Astrocyte (in vitro differentiated cells and primary cell): ENCODE measurements at places on chromosomes 4 and X.

- no peaks in the 10 kb centered on the region for H3K36me3 ChIP-seq
- H3K4me3 ChIP-seq = no peak overlapping the region
- H3K4me1 ChIP-seq = peaks cover 9% of the 10 kb centered on the region
- no peaks in the 10 kb centered on the region for H3K27me3 ChIP-seq
These were observed 119.3 kb downstream of the LDB2 start for GRCh38 chr4:16779028-16779675.

DNA sequence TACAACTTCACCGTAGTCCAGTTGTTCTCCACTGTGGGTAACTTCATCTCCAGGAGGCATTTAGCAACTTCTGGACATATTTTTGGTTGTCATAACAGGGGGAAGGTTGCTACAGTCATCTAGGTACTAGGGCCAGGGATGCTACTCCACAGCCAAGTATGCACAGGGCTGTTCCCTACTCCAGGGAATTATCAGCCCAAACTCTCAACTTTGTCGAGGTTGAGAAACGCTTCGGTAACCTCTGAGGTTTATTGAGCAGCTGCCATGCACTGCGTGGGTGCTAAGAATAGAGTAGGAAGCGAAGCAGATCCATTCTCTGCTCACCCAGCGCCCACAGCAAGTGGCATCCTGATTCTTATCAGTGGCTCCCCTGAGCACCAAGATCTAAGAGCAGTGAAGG lies 8.2 kb downstream of the FGFBP1 start:
- no peaks in the 10 kb centered on the region for H3K27me3 ChIP-seq
- H3K36me3 ChIP-seq = no peaks in the 10 kb centered on the region
- H3K4me3 ChIP-seq = no peak overlapping the region
- no peaks in the 10 kb centered on the region for H3K4me1 ChIP-seq

DNA sequence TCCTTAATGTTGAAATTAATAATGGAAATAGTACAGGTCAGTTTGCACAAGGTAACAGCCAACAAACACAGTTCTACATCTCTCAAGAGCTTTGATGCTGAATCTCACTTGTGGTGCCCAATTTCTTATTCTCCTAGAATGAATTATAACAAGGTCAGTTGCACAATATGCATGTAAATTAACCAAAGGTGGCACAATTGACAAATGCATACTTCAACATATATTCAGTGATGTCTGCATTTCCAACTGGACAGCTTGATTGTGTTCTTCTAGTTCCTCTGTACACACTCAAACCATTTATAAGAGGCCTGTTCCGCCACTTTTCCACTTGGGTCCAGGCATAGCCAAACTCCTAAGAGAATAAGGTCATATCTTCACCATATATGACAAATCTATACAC lies 210.3 kb upstream of the EPHA5 start:
- H3K27me3 ChIP-seq = no peaks in the 10 kb centered on the region
- H3K4me1 ChIP-seq = no peaks in the 10 kb centered on the region
- DNase-seq = no peak
- no peaks in the 10 kb centered on the region for H3K36me3 ChIP-seq

- no peaks in the 10 kb centered on the region for H3K36me3 ChIP-seq
- H3K4me1 ChIP-seq = peaks cover 4% of the 10 kb centered on the region
- peak overlapping the region; percentile 47 for H3K27ac ChIP-seq
- no peaks in the 10 kb centered on the region for H3K27me3 ChIP-seq
- DNase-seq = peak; percentile 41
- H3K4me3 ChIP-seq = peak overlapping the region; percentile 46
These were observed 768 bp downstream of the MID2 start for GRCh38 chrX:107826238-107827029.

- H3K27me3 ChIP-seq = no peaks in the 10 kb centered on the region
- no peaks in the 10 kb centered on the region for H3K36me3 ChIP-seq
- no peak for DNase-seq
- no peak overlapping the region for H3K4me3 ChIP-seq
- H3K4me1 ChIP-seq = no peaks in the 10 kb centered on the region
These were observed 222.4 kb downstream of the GPAT3 start for GRCh38 chr4:83758285-83758684.

GRCh38 chr4:19399001-19399400 lies 852.7 kb upstream of the SLIT2 start:
- no peak overlapping the region for H3K4me3 ChIP-seq
- no peaks in the 10 kb centered on the region for H3K27me3 ChIP-seq
- no peaks in the 10 kb centered on the region for H3K36me3 ChIP-seq
- H3K4me1 ChIP-seq = no peaks in the 10 kb centered on the region

DNA sequence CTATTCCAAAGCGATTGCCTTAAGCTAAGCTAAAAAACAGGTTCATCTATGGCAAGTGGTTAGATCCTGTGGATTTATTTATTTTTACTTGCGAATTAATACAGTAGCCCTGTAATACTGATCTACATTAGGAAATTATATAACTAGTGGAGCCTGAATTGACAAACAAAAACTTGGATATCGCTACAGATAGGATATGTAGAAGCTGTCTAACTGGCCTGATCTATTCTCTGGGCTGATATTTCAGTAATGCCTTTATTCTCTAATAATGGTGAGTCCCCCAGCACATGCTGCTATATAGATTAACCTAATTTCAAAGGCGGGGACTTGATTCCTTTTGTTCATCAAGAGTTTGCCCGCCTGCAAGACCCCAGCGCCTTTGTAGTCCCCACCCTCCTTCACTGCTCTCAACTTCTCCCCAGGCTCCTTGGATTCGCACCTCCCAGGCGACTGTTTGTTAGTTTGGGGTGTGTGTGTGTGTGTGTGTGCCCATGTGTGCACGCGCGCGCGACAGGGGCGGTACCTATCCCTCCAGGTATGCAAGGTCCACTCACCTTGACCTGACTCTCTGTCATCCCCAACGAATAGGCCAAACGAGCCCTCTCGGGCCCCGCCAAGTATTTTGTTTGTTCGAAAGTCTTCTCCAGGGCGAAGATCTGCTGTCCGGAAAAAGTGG lies 3.8 kb downstream of the NKX6-1 start:
- peaks cover 7% of the 10 kb centered on the region for H3K4me1 ChIP-seq
- peaks cover 70% of the 10 kb centered on the region for H3K27me3 ChIP-seq
- DNase-seq = no peak
- H3K4me3 ChIP-seq = no peak overlapping the region
- H3K36me3 ChIP-seq = no peaks in the 10 kb centered on the region
- H3K27ac ChIP-seq = no peak overlapping the region

DNA sequence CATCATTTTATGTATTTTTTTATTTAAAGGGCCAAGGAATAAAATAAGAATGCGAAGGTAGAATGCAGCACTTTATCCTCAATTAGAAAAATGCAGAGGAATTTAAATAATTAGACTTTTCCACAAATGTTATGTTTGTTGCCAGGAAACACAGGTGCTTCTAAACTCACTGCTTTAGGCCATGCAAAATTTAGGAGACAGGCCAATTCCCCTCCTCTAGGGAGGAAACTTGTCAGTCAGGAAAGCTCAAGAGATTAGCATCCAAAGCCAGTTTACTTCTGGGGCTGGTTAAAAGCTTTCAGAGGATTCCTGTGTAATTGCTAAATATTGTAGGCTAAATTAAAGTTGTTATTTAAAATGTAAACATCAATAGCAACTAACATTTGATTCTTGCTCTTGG lies 124.5 kb downstream of the DMD start:
- H3K4me3 ChIP-seq = no peak overlapping the region
- H3K36me3 ChIP-seq = no peaks in the 10 kb centered on the region
- no peak overlapping the region for H3K27ac ChIP-seq
- no peaks in the 10 kb centered on the region for H3K27me3 ChIP-seq
- H3K4me1 ChIP-seq = no peaks in the 10 kb centered on the region

DNA sequence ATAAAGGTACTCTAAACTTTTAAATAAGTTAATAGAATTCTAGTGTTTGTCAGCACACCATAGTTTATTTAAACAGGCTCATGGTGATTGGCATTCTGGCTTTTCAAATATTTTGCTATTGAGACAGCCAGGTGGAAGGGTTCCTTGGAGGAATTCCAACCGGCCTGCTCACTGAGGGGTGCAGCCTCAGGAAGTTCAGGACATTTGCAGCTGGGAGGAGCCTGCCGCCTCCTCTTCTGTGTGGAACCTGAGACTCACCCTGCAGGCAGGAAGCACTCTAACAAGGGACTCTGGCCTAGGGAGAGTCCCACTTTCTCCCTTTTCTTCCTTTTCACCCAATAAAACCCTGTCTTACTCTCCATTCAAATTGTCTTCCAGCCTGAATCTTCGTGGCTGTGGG lies 1328.0 kb downstream of the FSTL5 start:
- no peak for DNase-seq
- H3K4me1 ChIP-seq = no peaks in the 10 kb centered on the region
- H3K27me3 ChIP-seq = no peaks in the 10 kb centered on the region
- no peak overlapping the region for H3K4me3 ChIP-seq

GRCh38 chr4:7845493-7846128 lies 94.0 kb downstream of the AFAP1 start:
- peaks cover 51% of the 10 kb centered on the region for H3K4me1 ChIP-seq
- H3K36me3 ChIP-seq = peaks cover 37% of the 10 kb centered on the region
- H3K4me3 ChIP-seq = no peak overlapping the region
- H3K27me3 ChIP-seq = no peaks in the 10 kb centered on the region
- peak overlapping the region; percentile 100 for H3K27ac ChIP-seq
- DNase-seq = no peak

DNA sequence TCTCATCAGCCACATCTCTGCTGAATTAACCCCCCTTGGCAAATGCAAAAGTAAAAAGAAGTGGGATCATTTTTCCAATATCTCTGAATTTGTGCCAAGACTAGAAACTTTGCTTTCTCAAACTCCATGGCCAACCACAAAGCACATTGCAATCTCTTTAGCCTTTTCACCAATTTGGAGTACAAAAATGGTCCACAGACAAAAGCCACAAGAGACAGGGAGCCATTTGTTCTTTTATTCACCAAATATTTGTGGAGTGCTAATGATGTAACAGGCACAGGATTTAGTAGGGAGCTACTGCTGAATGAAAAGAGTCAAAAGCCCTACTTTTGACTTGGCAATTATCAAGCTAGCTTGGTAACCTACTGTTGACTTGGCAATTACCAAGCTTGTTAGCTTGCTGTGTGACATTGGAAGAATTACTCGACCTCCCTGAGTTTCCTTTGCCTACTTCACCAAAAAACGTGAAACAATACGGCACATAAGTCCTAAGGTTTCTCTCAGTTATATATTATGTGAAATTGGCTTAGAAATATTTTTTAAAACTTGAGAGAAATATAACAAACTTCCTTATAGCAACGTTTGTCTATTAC lies 97.1 kb upstream of the KLF3 start:
- no peak overlapping the region for H3K4me3 ChIP-seq
- H3K27me3 ChIP-seq = no peaks in the 10 kb centered on the region
- peak; percentile 52 for DNase-seq
- H3K36me3 ChIP-seq = no peaks in the 10 kb centered on the region

GRCh38 chrX:17713288-17713687 lies 24.0 kb upstream of the SCML1 start:
- H3K36me3 ChIP-seq = no peaks in the 10 kb centered on the region
- no peaks in the 10 kb centered on the region for H3K27me3 ChIP-seq
- H3K4me1 ChIP-seq = no peaks in the 10 kb centered on the region
- H3K4me3 ChIP-seq = no peak overlapping the region
- no peak for DNase-seq

GRCh38 chrX:102950908-102951866 lies 14.1 kb downstream of the RAB40AL start:
- no peaks in the 10 kb centered on the region for H3K36me3 ChIP-seq
- no peaks in the 10 kb centered on the region for H3K27me3 ChIP-seq
- H3K27ac ChIP-seq = no peak overlapping the region
- H3K4me3 ChIP-seq = peak overlapping the region; percentile 48
- no peaks in the 10 kb centered on the region for H3K4me1 ChIP-seq
- peak; percentile 9 for DNase-seq

DNA sequence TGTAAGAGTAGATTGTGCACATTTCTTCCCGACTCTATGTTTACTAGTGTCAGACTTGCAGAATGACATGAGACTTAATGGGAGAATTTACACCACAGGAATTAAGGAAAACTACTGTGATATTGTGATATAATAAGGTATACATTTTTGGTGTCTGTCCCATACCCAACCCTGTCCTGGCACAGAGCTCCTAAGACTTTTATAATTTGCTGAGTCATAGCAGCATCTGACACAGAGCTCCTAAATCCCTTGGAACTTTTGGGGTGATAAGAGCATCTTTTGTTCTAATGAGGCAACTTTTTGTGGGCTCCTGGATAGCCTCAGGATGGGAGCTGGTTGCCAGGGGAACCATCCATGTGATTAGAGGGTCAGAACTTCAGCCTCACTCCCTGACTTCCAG lies 1607.0 kb downstream of the RPA4 start:
- no peak overlapping the region for H3K4me3 ChIP-seq
- DNase-seq = no peak
- no peaks in the 10 kb centered on the region for H3K36me3 ChIP-seq
- H3K4me1 ChIP-seq = no peaks in the 10 kb centered on the region
- no peaks in the 10 kb centered on the region for H3K27me3 ChIP-seq

GRCh38 chrX:115493015-115493414 lies 68.0 kb upstream of the PLS3 start:
- no peaks in the 10 kb centered on the region for H3K36me3 ChIP-seq
- H3K4me3 ChIP-seq = no peak overlapping the region
- H3K27me3 ChIP-seq = no peaks in the 10 kb centered on the region
- H3K27ac ChIP-seq = no peak overlapping the region
- no peak for DNase-seq

DNA sequence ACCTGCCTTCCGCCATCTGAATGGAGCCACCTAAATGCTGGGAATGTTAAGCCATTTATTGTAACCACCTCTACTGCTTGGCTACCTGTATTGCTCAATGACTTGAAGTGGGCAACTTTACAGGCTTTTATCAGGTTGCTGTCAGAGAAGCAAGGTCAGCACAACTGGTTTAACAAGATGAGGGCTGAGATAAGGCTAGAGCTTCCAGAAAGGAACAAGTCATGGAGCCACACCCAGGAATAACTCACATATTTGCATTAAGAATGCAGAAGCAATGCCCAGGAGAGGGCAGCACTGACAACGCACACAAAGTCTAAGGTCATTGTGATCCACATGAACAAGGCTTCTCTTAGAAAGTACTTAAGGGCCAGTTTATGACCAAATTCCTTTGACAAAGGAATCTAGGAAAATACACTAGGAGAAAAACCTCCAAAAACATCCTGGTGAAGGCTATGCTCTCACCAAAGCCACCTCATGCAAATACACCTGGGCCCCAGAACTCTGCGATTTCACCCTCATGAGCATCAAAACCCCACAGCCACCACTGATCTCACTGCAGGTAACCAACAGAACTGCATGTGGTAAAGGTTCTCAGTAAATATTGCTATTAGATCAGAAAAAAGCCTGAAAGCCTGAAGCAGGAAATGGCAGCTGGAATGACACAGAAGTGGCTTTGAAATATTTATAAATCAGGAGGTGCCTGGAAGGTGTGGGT lies 15.0 kb upstream of the STS start:
- H3K36me3 ChIP-seq = no peaks in the 10 kb centered on the region
- peak; percentile 73 for DNase-seq
- H3K4me3 ChIP-seq = no peak overlapping the region
- H3K4me1 ChIP-seq = peaks cover 11% of the 10 kb centered on the region

- H3K27me3 ChIP-seq = no peaks in the 10 kb centered on the region
- H3K27ac ChIP-seq = no peak overlapping the region
- peaks cover 26% of the 10 kb centered on the region for H3K4me1 ChIP-seq
- no peak overlapping the region for H3K4me3 ChIP-seq
These were observed 4.8 kb upstream of the RELL1 start for GRCh38 chr4:37690976-37691375.
